ENCODE measurements at places on chromosomes 7 and 10. TPM values are rescaled to one million over a fixed set of nuclear protein-coding genes. Genes with fewer than 3 reads are reported as not detected.

The PIK3CG gene
- total RNA-seq: 3.8 TPM

The RTKN2 gene
- 0.39 TPM for total RNA-seq

The TPST1 gene
- total RNA-seq: 9.6 TPM

The OR9A2 gene
- total RNA-seq: not detected

The NMT2 gene
- total RNA-seq: 14.6 TPM

The SNCG gene
- 41.6 TPM for total RNA-seq

The NEURL1 gene
- 0.42 TPM for total RNA-seq

The BLNK gene
- total RNA-seq: 1.3 TPM

The CALCR gene
- total RNA-seq: not detected

The TYW1 gene
- total RNA-seq: 10.7 TPM

The LIPM gene
- not detected for total RNA-seq

The IRF5 gene
- total RNA-seq: 9.4 TPM

The MEOX2 gene
- total RNA-seq: 11.2 TPM
